ENCODE measurements at places on chromosomes 6 and 20.

GRCh38 chr6:43275801-43276576, 22.1 kb upstream of the SLC22A7 start:
- no peak for DNase-seq

DNA sequence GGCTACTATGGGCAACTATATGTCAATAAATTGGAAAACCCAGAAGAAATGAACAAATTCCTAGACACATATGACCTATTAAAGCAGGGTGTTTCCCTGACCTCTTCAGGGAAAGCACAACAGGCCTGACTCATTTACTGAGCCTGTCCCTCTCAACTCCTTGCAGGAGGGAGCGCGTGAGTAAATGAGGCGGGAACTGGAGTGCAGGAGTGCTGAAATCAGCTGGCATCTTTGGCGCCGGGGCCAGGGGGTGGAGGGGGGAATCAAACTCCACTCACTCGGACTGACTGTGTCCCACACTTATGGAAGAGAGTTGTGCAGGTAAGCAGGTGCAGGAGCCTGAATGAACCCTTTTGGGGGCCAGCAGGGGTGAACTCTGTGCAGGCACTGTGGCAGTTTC, 671.2 kb upstream of the PTCHD4 start:
- no peak for DNase-seq

DNA sequence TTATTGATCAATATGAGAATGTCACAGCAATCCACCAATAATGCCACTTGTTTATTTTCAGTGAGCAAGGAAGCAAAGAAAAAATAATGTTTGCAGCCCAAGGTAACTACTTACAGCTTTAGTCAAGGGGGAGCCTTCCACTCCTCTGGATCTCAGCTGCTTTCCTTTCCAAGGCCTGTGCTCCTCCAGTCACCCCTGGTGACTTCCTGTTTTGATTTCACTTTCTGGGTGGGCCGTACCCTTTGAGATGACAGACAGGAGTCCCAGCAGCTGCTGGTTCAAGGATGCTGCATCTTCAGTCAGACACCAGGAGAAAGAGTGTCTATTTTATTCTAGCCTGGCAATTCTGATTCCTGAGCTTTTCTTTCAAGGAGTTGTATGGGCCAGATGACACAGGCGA, 5.6 kb upstream of the VNN2 start:
- no peak for DNase-seq

DNA sequence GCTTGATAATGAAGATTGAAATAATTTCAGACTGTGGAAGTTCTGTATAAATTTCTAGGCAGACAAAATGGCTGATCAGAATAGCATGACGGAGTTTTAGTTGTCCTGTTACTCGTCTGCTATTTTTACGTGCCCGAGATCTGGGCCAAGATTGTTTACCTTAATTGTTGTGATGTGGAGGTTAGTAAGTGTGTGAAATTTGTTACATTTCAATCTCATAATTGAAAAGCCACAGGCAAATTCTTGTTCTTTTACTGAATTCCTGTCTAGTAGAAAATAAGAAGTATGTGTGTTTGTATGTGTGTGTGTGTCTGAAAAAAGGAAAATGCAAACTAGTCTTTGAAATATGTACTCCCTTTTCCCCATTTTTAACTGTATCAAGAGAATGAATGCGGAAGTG, 115.2 kb downstream of the UTRN start:
- DNase-seq: no peak

- no peak for DNase-seq
Measured at GRCh38 chr6:108699290-108700041, 138.7 kb downstream of the FOXO3 start.

DNA sequence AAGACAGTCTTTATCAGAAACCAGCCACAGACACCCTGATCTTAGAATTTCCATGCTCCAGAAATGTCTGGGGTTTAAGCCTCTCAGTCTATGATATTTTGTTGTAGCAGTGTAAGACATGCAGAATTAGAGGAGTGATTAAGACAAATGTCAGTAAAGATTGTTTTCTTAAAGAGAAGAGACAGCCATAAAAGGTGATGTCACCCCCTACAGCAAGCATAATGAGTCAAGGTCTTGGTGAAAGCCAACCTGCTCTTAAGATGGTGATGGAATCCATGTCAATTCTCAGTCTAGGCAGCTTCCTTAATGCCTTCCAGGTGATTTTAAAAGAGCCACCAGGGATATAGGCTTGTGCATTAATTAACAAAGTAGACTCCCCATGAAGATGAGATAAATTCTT, 849.9 kb upstream of the EPHA7 start:
- DNase-seq: no peak

DNA sequence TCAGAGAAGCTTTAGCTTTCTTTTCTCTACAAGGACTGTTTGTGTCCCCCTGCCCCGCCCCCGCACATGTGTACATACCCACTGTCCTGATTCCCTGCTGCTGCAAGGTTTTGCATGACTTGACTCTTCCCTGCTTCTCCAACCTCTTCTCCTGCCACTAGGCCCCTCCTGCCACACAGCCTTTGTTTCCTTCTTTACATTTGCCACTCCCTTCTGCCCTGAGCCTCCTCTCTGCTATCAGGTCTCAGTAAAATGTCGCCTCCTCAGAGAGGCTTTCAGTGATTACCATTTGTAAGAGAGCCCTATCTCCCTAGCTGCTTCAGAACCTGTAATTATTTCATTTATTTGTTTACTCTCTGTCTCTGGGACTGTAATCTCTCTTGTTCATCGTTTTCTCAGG, 56.4 kb upstream of the VSTM2L start:
- no peak for DNase-seq

- DNase-seq: no peak
Measured at GRCh38 chr6:149560736-149561135, 5.4 kb upstream of the GINM1 start.

DNA sequence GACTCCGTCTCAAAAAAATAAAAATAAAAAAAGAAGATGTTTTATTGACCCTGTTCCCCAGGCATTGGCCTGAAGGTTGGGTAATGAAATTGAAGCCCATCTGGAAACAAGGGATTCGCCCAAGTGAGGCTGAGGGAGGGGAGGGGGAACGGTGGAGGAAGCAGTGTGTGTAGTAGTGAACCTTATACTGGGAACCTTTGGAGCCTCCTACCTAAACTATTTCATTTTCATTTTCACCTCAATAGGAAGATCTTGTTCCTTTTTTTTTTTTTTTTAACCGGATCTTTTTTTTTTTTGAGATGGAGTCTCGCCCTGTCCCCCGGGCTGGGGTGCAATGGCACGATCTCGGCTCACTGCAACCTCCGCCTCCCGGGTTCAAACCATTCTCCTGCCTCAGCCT, 13.2 kb upstream of the ZBTB22 start:
- DNase-seq: no peak

- no peak for DNase-seq
Measured at GRCh38 chr6:156865019-156865629, 87.9 kb downstream of the ARID1B start.

GRCh38 chr20:25563362-25563761, 22.0 kb downstream of the NINL start:
- DNase-seq: no peak

DNA sequence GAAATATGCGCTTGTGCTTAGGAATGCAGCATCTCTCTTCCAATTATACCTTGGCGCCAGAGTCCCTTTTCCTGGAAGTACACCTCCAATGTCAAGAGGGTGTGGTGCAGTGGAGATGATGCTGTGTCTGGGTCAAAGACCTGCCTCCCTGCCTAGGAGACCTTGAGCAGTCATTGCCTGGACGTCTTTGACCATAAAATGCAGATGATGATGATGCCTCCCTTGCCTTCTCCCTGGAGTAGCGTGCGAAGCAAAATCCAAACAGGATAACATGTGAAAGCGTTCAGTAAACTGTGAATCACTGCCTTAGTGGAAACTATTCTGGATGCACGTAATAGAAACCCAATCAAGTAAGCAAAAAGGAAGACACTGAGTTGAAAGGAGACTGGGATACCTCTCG, 97.4 kb upstream of the ARMC2 start:
- DNase-seq: no peak

GRCh38 chr6:6587696-6588063, 840 bp upstream of the LY86 start:
- no peak for DNase-seq

GRCh38 chr6:31588871-31589650, 3.0 kb downstream of the LST1 start:
- no peak for DNase-seq

GRCh38 chr20:43430265-43431133, 27.2 kb upstream of the SRSF6 start:
- no peak for DNase-seq

DNA sequence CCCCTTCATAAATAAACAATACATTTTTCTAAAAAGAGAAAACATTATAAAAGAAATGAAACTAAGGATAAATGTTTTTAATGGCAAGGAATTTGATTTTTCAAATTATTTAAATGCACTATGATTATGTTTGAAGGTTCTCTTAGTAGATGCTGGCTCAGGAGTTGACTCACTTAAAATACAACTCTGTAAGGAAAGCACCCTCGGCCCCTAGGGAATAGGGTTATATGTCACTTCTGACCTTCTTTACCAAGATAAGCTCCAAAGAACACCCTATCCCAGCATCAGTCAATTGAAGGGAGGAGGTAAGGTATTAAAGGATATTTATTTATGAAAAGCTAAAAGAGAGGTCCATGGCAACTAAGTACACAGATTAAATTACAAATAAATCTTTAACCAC, 6.8 kb downstream of the SNAP91 start:
- DNase-seq: no peak

DNA sequence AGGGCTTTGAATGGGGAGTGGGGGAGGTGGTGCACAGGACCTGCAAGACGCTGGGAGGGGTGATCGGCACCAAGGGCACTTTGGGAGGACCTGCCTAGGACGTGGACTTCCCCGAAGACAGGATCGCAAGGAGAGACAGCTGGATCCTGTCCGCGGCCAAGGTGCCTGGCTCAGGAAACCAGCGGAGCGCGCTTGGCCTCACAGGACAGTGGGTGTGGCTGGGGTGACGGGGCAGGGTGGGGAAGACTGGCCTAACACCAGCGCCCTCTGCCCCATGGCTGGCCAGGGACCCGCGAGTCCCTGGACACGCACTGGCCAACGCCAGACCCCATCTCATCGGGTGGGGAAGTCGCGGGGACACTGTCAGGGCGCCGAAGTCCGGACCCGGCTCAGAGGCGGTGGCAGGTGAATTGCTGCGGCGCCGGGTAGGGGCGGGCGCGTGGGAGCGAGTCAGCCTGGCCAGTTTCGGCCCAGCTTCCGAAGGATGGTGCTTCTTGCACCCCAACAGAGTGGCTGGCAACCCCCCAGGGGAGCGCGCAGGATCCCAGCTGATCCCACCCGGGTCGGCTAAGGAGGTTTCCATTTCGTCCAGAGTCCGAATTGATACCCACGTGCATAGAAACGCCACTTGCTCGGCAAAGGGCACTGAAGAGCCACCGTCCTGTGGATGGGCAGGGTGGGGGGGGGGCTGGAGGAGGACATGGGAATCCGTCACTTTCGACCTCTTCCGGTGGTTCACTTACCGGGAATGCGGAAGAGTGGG, 785 bp upstream of the THBD start:
- no peak for DNase-seq

DNA sequence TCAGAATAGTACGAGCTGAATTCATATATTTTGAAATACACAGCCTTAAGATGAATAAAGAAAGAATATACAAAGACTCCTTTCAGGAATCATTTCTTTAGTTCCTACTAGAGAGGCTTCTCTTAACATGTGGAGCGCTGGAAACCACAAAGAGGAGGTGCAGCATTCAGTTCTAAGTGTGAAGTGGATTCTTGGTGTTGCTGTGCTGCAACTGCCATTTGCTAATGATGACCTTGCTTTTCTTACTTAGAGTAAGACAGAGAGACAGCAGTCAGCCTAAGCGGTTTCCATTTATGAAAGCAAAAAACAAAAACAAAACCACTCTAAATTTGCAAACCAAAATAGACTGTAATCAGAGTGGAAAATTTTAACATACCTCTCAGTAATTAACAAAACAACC, 629.0 kb downstream of the EPHA7 start:
- no peak for DNase-seq

DNA sequence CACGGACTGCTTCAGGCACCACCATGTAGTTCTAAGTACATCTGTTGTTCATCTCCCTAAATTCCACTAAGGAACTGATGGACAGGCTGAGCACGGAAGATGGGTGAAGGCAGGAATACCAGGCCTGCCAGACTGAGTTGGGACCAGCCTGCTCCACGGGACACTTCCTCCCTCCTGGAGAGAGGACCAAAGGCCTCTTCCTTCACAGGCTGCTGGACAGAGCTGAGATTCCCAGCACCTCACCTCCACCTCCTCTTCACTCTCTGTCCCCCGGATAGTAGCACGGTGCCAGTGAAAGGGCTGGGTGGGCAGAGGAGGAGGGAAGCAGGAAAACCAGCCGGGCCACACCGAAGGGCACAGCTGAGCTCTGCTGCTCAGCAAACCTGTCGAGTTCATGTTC, 22.9 kb upstream of the TCFL5 start:
- no peak for DNase-seq

- no peak for DNase-seq
Measured at GRCh38 chr20:39993742-39994141, 695.3 kb downstream of the MAFB start.

DNA sequence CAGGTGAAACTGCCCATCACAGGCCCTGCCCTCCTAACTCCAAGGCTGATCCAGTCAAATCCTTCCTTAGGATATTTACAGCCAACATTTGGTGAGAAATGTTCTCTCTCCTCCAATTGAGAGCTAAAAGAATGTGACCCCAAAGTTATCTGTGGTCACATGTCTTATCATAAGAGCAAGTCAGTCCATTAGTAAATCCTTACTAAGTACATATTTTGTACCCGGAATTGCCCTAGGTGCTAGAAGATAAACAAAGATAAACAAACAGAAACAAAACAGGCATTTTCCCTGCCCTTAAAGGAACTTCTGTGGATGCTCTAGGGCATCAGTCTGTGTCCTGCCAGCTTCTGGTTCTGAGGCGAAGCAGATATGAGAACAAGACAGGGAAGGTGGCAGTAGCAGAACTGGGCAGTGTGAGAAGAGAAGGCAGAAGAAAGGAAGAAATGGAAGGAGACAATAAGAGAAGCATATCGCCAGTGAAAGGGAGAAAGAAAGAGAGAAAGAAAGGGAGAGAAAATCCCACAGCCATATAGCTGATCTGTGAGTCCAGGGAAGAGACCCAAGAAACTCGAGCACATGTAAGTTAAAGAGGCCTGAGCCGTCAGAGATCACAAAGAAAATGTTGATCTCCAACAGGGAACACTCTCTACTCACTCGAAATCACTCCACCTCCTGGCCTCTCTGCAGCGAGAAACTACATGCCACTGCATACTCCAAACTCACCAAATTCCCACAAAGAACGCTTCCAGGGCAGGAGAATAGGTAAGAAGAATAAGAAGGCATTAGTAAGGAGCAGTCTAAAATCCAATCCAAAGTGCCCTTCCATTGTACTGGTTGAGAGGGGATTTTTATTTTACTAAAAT, 41.7 kb downstream of the CDK5RAP1 start:
- DNase-seq: no peak

GRCh38 chr20:48478806-48479585, 348.8 kb downstream of the PREX1 start:
- no peak for DNase-seq

- DNase-seq: no peak
Measured at GRCh38 chr20:53028337-53029007, 56.3 kb downstream of the TSHZ2 start.

DNA sequence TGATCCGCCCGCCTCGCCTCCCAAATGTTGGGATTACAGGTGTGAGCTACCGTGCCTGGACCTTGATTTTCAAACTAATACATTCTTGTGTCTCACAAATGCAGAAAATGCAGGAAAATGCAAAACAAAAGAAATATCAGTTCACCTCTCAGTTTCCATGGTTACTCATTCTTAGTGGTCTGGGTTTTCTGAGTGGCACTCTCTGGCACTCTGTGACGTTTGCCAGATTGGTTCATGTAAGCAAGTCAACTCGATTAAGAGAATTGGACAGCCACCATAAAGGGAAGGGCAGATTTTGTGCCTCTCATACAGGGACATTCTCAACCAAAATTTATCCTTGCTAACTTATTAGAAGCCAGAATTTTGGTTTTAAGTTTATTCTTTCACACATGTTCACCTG, 8.6 kb downstream of the CMTR1 start:
- no peak for DNase-seq
